ENCODE measurements at places on chromosomes 6 and 20.

GRCh38 chr6:170211404-170212025 lies 79.4 kb downstream of the DLL1 start:
- no peak for DNase-seq

DNA sequence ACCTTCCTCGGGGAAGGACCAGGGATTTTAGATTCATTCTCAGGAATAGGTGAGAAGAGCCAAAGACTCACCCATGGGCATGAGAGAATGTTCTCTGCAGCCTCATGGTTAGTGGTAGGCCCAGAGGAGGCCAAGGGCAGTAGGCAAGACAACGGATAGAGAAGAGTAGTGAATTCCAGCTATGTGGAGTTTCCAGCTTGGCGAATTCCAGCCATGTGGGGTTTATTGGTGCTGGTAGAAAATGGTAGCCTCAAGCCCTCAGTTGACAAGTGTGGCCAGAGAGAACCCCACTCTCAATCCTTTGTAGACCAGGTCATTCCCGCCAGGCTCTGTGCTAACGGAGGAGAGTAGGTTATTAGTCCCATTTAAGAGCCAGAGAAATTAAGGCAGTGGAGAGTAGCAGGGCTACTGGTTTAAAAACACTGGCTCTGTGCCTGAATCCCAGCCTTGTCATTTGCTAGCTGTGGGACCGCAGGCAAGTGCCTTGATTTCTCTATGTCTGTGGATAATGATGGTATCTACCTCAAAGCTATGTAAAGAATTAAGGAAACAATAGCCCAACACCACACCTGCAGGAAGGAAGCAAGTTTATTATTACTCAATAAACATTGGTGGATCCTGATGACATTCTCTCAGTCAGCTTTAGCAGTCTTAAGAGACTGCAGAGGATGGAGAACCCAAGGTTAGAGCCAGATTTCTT lies 2.0 kb upstream of the SLC9A8 start:
- no peak for DNase-seq

- no peak for DNase-seq
Measured at GRCh38 chr20:43295781-43296180, 106.1 kb upstream of the PTPRT start.

GRCh38 chr6:135233686-135234491 lies 52.8 kb downstream of the MYB start:
- no peak for DNase-seq

GRCh38 chr6:1820165-1820564 lies 210.4 kb downstream of the FOXC1 start:
- no peak for DNase-seq

- no peak for DNase-seq
Measured at GRCh38 chr6:112636650-112637262, 289.6 kb downstream of the RFPL4B start.

DNA sequence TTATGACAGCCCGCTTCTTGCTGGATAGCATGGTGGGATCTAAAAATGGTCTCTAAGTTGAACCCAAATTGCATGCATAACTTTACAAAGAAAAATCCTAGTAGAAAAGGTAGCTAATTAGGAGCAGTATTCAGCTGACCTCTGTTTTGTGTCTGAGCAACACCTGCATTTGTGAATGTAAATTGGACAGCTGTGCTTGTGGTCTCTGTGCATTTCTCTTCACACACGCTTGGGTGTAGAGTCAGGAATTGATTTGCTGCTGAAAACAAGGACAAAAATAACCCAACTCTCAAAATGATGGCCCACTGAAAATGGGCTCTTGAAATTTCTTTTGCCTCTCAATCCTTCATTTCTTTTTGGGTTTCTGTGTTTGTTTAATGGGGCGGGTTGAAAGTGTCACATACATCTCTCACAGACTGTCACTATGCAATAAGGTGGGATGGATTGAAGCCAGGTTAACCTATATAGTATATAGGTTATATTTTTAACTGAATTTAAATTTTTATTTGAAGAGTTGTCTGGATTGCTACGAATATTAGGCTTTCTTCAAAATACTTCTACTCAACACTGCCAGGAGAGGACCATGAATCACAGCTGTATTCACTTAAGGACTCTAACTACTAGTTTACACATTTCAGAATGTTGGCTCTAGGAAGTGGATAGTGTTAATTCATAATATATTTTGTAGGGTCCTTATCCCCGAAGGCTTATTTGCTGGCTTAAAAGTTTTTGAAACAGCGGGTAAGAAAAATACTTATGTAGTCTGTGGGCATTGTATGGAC lies 46.5 kb downstream of the SOBP start:
- DNase-seq = no peak

DNA sequence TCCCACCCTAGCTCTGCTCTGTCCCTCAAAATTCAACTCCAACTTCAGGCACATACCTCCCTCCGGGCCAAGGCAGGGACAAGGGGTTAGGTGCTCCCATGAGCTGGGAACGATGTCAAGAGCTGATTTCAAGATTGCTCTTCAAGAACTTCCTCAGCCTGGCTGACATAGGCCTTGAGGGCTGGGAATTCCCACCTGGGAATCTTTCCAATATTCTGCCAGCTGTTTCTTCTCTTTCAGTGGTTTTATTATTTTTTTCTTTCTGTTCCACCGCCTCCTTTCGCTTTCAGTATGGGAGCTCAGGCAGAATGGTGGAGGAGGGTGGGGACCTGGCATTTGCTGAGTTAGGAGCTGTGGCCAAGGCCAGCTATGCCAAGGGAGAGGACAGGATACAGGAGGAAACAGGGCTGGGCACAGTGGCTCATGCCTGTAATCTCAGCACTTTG lies 33.7 kb downstream of the SRSF3 start:
- no peak for DNase-seq

GRCh38 chr6:403659-404655 lies 12.4 kb downstream of the IRF4 start:
- no peak for DNase-seq

GRCh38 chr20:32535316-32535952 lies 49.7 kb downstream of the NOL4L start:
- no peak for DNase-seq

GRCh38 chr6:138485586-138486248 lies 13.6 kb downstream of the NHSL1 start:
- no peak for DNase-seq

GRCh38 chr6:112087136-112087911 lies at the start of the genes FAM229B and TUBE1:
TSS of gene FAM229B (plus strand) at chr6:112087591. CDS start at chr6:112099284, 11,693 bp downstream.
TSS of gene TUBE1 (minus strand) at chr6:112087482. CDS start at chr6:112087434, 48 bp downstream.
- DNase-seq = peak; percentile 94

- DNase-seq = no peak
Measured at GRCh38 chr20:47353692-47354463, 2.6 kb downstream of the ZMYND8 start.

DNA sequence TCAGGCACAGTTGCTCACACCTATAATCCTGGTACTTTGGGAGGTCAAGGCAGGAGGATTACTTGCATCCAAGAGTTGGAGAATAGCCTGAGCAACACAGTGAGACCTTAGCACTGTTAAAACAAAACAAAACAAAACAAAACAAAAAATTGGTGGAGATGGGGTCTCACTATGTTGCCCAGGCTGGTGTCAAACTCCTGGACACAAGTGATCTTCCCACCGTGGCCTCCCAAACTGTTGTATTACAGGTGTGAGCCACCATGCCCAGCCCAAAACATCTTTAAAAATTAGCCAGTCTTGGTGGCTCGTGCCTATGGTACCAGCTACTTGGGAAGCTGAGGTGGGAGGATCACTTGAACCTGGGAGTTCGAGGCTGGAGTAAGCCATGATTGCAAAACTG lies 120.2 kb downstream of the GMDS start:
- no peak for DNase-seq

DNA sequence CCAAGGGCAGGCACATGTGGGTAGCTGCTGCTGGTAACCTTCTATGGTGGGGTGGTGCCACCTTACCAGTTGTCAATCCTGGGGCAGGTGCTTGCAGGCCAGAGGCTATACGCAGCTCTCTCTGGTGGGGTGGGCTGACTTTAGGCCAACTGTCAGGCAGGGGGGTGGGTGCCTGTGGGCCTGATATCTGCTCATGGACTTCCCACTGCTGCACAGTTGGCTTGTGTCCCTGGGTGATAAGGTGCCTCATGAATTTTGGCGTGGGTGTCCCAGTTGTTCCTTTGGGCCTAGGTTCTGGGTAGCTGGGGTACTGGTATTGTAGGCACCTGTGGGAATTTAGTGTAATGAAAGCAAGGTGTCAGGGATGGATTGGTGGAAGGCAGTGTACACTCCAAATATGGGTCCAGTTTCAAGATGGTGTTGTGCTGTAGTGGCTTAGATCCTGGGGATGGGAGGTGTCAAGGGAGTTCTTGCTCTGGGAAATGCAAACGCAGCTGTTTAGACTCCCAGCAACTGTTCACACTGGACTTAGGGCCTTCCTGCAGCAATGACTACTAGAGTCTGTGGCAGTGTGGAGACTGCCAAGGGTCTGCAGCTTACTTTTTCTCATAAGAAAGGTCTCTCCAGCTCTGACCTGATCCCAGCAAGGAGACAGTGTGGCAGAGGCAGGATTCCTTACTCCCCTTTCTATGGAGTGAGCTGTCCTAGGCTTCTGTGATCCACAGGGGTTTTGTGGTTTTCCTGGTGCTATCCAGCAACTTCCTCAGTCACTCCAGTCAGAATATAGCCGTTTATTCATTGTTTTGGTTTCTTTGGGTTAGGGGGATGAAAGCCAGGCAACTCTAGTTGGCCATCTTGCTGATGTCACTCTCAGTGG lies 128.2 kb downstream of the CRYBG1 start:
- DNase-seq = no peak

GRCh38 chr6:126804332-126805064 lies 314.0 kb upstream of the RSPO3 start:
- no peak for DNase-seq

- no peak for DNase-seq
Measured at GRCh38 chr6:12224251-12224650, 65.9 kb upstream of the EDN1 start.

GRCh38 chr6:27078734-27079357 lies 168.7 kb upstream of the PRSS16 start:
- no peak for DNase-seq

GRCh38 chr6:75557068-75557467 lies 44.6 kb upstream of the SENP6 start:
- DNase-seq = no peak

- no peak for DNase-seq
Measured at GRCh38 chr6:4593951-4594350, 182.3 kb upstream of the CDYL start.

DNA sequence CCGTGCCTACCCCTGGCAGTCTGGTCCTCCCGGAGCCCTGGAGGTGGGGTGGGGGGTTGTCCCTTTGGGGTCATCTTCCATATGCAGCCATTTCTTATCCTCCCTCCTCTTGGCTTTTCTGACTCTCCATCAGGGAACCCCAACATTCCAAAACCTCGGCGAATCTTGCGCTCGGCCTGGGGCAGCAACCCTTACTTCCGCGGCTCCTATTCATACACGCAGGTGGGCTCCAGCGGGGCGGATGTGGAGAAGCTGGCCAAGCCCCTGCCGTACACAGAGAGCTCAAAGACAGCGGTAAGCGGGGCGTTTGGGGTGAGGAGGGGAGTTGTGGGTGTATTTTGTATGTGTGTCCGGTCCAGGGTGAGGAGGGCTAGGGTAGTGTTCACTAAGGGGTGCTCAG lies 168.0 kb upstream of the RNF24 start:
- no peak for DNase-seq

DNA sequence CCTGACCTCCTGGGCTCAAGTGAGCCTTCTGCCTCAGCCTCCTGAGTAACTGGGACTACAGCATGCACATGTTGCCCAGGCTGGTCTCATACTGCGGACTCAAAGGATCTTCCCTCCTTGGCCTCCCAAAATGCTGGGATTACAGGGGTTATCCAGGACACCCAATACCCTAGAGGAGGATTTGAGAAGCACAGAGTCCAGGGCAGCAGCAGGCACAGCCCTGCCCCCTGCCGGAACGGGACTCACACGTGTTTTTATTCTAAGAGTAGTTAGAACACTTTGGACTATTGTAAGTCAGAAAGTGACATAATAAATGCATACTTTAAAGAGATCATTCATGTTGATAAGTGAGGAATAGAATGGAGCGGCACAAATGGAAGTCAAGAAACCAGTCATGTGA lies 80.2 kb downstream of the C6orf118 start:
- DNase-seq = no peak

DNA sequence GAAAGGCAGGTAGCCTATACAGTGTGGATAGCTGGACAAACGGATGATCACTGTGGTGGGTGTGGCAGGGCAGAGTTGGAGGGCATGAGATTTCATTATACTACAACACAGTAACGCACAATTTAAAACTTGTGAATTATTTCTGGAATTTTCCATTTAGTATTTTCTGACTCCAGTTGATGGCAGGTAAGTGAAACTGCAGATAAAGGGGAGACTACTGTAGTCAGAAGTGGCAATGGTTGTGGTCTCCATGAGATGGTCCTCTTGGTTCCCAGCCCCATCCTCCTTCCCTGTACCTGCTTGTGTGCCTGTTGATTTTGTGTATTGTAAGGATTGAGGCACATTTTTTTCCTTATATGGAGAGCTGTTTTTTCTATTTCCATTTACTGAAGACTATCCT lies 22.5 kb upstream of the SCAF8 start:
- no peak for DNase-seq

DNA sequence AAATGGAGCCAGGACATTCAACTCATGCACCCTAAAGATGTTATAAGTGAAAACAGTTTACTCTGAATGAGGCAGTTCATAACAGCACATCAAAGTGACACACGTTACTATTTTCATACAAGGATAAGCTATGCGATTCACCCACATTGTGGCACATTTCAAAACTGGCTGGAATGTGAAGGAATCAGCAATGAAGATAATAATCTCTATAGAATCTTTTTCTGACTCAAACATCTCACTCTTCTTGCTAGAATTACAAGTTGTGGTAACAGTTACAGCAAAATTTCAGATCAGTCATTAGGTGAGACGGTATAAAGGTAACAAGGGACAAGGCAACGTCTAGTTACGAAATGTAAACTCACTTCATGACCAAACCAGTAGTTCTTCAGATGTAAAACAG lies 17.5 kb downstream of the TMEM244 start:
- no peak for DNase-seq

DNA sequence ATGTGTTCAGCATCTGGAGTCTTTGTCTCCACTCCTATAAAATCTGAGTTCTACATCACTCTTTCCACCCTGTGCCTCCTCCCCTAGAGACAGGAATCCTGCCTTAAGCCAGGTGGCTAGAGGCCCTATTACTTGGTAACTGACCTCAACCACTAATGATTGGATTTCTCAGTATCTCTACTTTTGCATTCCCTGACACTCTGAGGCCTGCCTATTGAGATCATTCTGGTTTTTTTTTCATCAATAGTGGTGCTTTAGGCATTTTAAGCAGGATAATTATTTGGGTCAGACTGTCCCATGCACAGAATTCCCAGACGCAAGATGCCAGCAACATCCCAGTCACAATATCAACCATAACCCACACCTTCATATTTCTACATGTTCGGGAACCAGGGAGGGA lies 3.9 kb upstream of the GCM1 start:
- no peak for DNase-seq

DNA sequence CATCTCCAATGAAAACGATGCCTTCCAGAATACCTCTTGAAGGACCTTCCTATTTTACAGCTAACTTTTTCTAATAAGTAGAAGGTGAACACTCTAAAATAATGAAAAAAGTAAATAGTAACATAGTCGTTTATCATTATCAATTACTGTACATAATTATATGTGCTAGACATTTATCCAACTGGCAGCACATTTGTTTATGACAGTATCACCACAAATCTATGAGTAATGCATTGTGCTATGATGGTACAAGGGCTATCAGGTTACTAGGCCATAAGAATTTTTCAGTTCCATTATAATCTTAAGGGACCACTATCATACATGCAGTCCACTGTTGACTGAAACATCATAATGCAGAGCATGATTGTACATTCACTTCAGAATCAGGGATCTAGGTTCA lies 68.4 kb downstream of the ATG5 start:
- no peak for DNase-seq

GRCh38 chr6:120147071-120147871 lies 797.7 kb upstream of the MAN1A1 start:
- DNase-seq = no peak

All from iPS DF 19.7 (cell line).